ENCODE measurements at places on chromosomes 4 and X.

GRCh38 chr4:82648356-82648755 lies 86.6 kb upstream of the TMEM150C start:
- DNase-seq: no peak

GRCh38 chr4:56737666-56738065 lies 56.6 kb upstream of the HOPX start:
- DNase-seq: no peak

GRCh38 chrX:41152221-41152620 lies 67.0 kb downstream of the USP9X start:
- no peak for DNase-seq

GRCh38 chr4:184817494-184818215 lies 8.1 kb downstream of the ACSL1 start:
- DNase-seq: no peak

DNA sequence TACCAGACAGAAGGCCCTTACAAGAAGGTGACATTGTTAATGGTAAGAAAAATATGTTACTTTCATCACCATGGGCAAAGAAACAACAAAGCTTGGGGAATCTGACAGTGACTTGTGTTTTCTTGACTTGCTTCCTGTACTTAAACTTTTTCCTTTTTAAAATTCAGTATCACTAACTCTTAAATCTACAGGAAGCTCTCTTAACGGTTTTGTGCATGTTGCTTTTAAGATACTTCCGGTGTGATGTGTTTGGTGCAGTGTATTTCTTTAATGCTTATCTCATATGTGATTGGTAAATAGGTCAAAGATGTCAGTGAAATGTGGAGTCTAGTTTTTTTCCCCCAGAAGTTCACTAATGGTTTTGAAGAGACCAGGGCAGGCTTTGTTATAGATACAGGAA lies 45.2 kb downstream of the ADH5 start:
- no peak for DNase-seq

DNA sequence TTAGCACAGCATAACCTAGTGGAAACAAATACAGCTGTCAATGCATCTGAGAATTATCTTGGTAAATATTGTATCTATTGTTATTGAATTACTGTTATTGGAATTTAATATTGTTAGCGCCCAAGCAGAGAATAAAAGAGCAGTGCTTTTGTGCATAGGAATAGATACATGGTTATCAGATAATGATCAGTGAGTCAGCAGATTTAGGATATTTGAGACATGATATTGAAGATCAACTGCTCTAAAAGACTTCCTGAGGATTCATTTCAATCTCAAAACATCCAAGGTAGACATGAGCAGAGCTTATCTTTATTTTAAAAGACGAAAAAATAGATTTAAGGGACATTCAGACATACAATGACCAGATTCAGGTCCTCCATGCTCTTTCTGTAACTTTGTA lies 10.6 kb upstream of the H2AZ1 start:
- no peak for DNase-seq

- no peak for DNase-seq
These were observed 38.1 kb upstream of the ARSH start for GRCh38 chrX:2967998-2968909.

DNA sequence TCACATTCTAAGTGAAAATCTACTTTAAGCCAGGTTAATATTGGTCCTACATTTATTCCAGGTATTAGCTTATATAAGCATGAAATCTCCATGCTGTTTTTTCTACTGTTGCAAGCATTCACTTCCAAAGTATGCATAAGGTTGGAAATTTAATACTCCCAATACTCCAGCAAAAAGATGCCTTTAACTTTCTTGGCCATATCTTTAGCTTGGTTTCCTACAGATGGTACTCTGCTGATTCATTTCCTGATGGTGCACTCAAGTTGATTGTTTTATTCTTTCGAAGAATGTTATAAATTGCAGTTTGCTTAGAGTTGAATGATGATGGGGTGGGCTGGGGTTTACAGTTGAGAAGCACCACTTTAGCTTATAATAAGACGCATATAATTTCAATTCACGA lies 330.2 kb downstream of the PTTG2 start:
- no peak for DNase-seq

DNA sequence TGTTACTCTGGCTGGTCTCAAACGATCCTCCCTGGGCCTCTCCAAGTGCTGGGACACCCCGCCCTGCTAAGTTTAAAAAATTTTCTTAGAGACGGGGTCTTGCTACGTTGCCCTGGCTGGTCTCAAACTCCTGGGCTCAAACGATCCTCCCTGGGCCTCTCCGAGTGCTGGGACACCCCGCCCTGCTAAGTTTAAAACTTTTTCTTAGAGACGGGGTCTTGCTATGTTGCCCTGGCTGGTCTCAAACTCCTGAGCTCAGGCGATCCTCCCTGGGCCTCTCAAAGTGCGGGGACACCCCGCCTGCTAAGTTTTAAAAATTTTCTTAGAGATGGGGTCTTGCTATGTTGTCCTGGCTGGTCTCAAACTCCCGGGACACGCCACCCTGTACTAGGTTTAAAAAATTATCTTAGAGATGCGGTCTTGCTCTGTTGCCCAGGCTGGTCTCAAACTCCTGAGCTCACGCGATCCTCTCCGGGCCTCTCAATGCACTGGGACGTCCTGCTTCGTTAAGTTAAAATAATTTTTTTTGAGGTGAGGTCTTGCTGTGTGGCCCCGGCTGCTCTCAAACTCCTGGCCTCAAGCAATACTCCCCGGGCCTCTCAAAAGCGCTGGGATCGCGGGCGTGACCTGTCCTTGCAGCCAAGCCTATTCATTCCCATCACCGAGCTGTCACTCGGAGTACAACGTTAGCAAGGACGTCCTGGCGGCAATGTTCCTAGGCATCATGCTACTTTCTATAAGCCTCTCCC lies 1.1 kb downstream of the SLC25A6 start:
- DNase-seq: no peak

DNA sequence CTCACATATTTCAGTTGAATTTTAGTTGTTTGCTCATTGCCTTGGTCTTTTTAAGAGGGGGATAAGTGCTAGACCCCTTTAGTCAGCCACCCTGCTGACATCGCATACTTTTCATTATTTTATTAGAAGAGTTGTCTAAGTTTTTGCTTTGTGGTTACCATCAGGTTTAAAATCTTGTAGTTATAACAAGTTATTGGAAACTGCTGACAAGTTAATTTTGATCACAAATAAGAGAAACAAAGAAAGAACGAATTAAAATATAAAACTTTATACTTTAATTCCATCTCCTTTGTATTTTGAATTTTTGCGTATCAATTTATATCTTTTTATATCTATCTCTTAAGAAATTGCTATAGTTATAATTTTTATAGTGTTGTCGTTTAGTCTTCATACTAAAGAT lies 679.7 kb downstream of the TECRL start:
- no peak for DNase-seq

GRCh38 chr4:30792601-30793000 lies 72.4 kb downstream of the PCDH7 start:
- no peak for DNase-seq

- no peak for DNase-seq
These were observed 54.7 kb downstream of the SHROOM3 start for GRCh38 chr4:76489686-76490161.

- DNase-seq: no peak
These were observed 2.9 kb downstream of the PDGFRA start for GRCh38 chr4:54231768-54232688.

DNA sequence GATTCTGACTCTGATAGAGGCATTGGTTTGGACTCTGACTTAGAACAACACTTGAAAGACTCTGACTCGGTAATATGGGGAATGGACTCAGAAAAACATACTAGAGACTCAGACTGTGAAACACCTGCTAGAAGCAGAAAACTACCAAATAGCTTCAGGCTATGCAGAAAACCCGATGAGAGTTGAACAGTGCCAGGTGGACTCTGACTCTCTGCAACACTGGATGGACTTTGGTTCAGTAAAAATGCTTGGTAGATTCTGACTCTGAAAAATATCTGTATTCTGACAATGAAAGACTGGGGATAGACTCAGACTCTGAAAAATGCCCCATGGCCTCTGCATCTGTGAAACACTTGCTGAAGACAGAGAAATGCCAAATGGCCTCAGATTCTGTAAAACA lies 215.1 kb upstream of the HDX start:
- no peak for DNase-seq

DNA sequence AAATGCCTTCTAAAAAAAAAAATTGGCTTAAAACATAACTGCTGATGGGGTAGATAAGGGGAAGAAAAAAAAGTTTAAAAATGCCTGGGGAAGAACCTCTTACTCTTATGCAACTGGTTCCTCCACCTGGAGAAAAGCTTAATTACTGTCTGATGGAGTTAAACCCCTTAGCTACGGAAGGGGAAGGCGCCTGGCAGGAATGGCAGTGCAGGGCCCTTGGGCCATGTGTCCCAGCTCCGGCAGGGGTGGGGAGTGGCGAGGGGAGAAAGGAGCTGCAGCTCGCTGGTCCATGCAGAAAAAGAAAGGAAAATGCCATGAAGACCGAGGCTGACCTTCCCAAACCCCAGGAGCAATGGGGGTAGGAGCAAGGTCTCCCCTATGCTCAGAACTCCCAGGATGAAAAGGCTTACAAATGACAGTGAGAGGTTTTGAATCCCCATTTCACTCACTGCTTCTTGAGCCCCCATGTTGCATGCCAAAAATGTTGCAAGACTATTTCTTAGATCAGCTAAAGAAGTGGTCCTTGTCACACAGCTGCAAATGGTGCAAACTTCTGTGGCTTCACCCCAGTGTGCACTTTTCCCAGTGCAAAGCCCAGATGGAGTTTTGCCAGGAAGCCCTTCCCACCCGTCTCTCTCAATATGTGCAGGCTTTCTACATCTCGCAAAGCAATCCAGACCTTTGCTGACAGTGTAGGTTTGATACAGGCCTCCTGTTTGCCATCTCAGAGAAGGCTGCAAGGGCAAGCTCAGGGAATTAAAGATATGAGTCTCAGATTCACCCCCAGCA lies 204.8 kb upstream of the CT83 start:
- DNase-seq: no peak

DNA sequence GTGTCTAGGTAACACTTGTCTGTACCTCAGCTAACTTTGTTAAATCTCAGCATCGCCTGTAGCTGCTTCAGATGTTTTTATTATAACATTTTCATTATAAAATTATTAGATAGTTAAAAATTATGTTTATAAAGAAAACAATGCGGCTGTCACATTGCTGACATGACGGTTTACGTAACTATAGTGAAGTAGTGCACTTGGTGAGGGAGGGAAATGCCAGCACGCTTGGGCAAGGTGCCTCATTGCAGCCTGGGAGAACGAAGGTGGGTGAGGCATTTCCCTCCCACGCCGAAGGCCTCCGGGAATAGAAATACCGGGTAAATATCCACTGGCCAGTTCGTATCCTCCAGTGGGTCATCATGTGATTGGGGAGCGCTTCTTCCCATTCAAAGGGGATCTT lies 15.9 kb downstream of the TMEM187 start:
- no peak for DNase-seq

GRCh38 chrX:101160001-101160400 lies 59.6 kb upstream of the DRP2 start:
- no peak for DNase-seq

GRCh38 chr4:53688186-53688790 lies 97.0 kb upstream of the LNX1 start:
- DNase-seq: peak; percentile 3

GRCh38 chr4:15765391-15765790 lies 12.7 kb upstream of the CD38 start:
- DNase-seq: no peak

DNA sequence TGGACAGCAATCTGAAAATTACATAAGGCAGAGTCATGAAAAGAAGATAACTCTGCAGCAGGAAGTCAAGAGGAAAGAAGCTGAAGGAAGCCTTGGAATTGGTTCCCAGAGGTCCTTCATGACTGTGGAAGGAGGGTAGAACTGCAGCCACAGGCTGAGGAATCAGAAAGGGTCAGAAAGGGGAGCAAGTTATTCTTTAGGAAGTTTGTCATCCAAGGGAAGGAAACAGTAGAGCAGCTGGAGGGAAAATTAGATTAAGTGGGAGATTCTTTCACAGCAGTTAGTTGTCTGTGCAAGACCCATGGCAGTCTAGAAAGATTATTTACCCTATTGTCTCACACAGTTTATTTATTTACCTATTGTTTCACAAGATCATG lies 9.3 kb upstream of the ADH1C start:
- no peak for DNase-seq

GRCh38 chr4:37650481-37650880 lies 35.7 kb downstream of the RELL1 start:
- no peak for DNase-seq

GRCh38 chr4:5964030-5964429 lies 54.2 kb downstream of the C4orf50 start:
- DNase-seq: no peak

- DNase-seq: no peak
These were observed 5.3 kb upstream of the OTC start for GRCh38 chrX:38347136-38347535.

- no peak for DNase-seq
These were observed 164.1 kb upstream of the FAT1 start for GRCh38 chr4:186887752-186888151.

- DNase-seq: no peak
These were observed 351.6 kb downstream of the GPM6A start for GRCh38 chr4:175460414-175460813.

All from erythroblast (primary cell).